Lung microvascular endothelial cell (primary cell): ENCODE measurements at places on chromosomes 12 and 14.

GRCh38 chr14:86541972-86542371, 1012.0 kb downstream of the FLRT2 start:
- DNase-seq, result no peak

DNA sequence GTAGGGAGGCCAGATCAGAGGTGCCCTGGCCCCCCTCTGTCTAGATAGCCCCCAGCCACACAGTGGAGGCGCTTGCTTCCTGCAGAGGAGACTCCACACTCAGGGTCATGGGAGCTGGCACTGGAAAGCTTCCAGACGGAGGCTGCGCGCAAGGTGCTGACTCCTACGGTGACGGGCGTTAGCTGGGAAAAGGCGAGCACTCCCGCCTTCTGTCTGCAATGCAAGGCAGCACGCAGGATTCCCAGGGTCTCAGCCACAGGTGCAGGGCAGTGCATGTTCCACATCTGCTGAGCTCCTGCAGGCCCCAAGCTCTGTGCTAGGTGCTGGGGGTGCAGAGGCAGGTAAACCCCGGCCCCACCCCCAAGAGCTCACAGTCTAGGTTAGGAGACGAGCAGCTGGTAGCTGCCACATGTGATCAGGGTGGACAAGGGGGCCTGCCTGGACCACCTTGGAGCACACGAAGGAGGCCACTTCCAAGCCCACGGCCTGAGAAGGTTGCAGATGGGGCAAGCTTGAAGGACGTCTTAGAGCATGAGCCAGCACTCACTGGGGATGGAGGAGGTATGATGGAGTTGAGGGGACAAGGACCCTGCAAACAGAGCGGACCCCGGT, 310.9 kb upstream of the DIO3 start:
- no peak for DNase-seq

- no peak for DNase-seq
Observed at GRCh38 chr12:131797588-131797934, 30.6 kb upstream of the MMP17 start.

DNA sequence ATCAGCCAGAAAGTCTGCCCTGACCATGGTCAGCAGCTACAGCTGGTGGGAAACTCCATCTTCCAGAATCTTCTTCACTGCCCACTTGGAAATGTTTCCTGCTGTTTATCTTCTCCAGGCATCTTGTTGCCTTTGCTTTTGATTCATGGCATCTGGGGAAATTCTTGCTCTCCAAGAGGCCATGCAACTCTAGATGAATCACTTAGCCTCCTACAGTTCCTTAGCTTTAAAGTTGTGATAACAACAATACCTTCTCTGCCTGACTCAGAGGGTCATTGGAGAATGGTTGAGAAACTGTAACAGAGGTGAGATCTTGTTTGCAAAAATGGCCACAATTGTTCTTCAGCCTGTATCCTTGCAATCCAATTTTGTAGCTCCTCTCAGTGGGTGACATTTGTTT, 121.0 kb upstream of the VRK1 start:
- DNase-seq, result no peak

GRCh38 chr12:58503731-58504130, 416.6 kb downstream of the LRIG3 start:
- no peak for DNase-seq

DNA sequence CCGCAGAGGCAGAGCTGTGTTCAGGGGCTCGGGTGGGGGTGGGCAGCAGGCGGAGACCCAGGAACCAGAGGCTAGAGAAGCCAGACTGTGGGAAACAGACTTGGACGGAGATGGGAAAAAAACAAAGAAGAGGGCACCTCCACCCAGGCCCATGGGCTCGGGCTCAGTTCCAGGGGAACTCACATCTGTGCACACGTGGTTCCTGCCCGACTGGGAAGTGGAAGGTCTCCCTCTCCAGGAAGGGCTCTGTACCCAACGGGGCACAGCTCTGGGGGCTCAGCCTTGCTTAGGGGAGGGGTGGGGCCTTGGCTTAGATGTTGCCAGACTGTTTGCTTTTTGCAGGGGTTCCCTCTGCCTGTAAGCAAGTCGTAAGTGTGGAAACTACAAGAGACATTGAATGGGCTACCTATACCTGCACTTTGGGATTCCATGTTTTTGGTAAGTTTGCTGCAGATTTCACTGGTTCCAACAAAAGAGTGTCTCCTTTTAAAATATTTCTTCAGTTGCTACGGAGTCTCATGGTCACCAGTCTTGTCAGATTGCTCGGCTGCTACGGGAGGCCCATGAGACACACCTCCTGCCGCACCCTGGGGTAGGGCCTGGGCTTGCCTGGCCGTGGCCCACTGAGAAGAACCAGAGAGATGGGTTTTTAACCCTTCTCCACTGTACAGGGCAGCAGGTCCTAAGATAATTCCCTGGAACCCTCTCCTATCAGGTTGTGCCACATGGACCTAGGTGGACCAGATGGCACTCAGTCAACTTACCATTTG, 127.6 kb upstream of the EVL start:
- DNase-seq, result peak; percentile 27
